KG1 (cell line): ENCODE measurements at places on chromosomes 4 and X.

DNA sequence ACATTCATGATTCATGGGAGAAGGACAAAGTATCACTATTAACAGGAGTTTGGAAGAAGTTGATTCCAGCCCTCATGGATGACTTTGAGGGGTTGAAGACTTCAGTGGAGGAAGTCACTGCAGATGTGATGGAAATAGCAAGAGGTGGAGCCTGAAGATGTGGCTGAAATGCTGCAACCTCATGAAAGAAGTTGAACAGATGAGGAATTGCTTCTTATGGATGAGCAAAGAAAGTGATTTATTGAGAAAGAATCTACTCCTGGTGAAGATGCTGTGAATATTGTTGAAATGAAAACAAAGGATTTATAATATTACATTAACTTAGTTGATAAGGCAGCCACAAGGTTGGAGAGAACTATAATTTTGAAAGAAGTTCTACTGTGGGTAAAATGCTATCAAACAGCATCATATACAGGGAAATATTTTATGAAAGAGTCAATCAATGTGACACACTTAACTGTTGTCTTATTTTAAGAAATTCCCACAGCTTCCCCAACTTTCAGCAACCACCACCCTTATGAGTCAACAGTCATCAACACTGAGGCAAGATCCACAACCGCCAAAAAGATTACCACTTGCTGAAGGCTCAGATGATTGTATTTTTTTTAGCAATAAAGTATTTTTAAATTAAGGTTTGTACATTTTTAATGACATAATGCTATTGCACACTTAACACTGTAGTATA lies 302.6 kb downstream of the CBLL2 start:
- no peak for DNase-seq

DNA sequence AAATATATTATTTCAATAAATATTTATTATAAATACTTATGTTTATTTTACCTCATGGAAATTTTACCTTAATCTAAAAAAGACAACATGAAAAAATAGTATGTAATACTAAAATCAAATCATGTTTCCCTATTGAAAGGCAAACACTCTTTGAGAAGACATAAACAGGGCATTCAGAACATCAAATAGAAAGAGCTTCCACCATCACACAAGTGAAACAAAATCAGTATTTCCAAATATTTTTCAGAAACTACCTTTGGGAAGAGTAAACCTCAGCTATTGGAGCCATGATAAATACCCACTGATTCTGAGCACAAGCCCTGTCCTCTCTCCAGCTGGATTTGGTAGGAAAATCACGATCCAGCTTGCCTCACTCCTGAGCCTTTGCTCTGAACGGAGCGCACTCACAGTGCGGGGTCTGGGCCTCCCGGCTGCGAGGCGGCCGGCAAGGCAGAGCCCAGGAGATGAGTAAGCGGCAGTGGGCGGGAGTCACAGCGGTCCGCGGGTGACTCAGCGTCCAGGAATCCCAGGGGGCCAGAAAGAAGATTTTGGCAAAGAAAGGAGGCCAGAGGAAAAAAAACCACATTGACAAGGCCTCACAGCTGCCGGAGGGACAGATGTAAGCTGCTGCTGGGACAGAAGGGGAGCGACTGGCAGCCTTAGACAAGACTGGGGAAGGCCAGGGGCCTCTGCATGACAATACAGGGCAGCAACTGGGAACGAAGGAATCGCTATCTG lies 14.7 kb upstream of the ANXA5 start:
- no peak for DNase-seq

DNA sequence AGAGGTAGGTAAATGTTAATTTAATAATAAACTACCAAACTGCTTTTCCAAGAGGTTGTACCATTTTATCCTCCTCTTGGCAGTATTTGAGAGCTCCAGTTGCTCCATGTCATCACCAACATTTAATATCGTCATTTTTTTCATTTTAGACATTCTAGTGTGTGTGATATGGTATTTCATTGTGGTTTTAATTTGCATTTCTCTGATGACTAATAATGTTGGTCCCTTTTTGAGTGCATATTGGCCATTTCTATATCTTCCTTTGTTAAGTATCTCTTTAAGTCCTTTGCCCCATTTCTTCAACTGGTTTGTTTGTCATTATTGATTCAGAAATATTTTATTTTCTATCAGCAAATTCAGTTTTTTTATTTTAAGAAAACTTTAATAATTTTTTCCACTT lies 88.8 kb downstream of the MAPK10 start:
- DNase-seq: no peak

- DNase-seq: no peak
Measured at GRCh38 chr4:70367813-70368212, 7.3 kb downstream of the SMR3A start.

DNA sequence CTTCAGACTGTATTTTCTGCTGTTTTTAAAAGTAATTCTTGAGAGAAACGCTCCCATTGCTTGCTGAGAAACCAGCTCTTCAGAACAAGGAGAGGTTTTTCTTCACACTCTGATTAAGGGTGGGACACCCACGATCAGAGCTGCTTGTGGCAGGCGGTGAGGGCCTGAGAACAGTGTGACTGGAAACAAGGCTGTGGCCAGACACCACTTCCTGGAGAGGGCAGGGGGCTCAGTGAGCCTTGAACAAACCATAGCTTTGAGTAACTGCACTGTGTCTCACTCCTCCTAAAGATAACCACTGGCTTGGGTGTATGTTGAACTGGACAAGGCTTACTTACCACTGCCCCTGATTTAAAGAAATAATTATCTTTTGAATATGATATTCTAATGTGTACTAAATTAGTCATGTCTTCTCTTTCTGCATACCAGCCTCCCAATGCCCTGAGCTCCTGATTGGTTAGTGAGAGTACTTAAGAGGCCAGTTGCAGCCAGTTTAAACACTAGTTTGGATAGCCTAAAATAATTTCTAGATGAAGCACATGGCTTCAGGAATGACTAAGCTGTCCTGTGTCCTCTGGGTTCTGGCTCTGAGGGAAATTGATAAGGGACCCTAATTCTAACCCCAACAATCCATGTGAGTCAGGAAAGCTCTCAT lies 3.7 kb upstream of the GPR82 start:
- DNase-seq: no peak

GRCh38 chr4:113636877-113637276 lies 124.7 kb downstream of the CAMK2D start:
- DNase-seq: peak; percentile 62

GRCh38 chrX:17597836-17598439 lies 139.4 kb upstream of the SCML1 start:
- no peak for DNase-seq

DNA sequence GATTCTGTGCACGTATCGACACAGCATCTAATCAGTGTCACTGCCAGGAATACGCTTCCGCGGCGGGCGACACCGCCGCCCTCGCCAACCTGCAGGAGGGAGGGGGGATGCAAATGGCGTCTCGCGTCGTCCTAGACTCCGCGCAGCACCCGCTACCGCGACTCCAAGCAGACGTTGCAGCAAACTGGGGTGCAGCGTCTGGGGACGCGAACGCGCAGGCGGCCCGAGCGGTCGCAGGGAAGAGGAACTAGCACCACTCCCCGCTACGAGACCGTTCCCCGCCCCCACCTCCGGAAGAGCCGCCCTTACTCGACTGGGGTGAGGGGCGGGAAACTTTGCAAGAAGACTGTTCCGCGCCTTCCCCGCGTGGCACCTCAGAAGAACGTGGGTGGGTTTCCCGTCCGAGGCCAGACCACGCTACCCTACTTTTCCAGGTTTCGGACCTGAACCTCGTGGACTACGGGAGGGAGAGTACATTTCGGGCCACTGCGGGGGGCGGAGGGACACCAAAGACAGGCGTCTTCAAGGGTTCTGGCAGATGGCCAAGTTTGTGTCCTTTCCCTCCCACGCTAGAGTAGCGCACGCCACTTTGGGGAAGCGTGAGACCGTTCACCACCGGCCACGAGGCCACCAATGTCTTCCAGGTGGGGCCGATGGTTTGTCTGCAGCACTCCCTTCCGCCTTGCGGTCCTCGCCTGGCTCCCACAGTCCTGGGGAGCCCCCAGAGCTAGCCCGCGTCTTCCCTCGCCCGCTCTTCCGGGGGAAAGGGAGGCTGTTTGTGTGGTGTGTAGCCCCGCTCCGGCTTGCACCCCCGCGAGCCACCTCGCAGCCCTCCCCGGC lies 78.0 kb upstream of the BCOR start:
- peak; percentile 41 for DNase-seq

DNA sequence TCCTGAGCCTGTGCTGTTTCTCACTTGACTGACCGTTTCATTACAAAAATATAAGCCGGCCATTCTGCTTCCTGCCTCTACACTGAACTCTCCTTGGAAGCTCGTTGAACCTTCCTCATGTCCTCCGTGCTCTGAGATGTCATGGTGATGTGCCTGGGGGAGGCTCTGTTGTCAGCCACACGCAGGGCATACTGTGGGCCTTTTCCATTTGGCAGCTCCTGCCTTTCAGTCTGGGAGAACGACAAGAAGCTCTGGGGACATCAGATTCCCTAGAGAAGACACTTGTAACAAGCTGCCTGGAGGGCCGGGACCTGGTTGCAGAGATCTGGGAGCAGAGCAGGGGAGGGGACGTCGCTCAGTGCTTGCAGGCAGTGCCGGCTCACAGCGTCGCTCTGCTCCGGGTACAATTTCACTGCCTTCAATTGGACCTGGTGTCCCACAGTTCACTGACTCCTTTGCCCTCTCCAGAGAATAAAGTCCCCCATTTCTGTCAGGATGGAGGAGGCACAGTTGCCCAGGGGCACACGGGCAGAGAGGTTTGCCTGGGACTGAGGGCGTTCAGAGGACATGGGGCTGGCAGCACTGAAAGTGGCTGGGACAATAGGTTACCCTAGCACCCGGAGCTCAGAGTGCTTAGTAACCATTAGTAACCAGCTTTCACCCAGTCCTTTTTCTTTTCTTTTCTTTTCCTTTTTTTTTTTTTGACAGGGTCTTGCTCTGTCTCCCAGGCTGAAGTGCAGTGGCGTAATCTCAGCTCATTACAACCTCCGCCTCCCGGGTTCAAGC lies 19.1 kb upstream of the MECP2 start:
- DNase-seq: no peak

DNA sequence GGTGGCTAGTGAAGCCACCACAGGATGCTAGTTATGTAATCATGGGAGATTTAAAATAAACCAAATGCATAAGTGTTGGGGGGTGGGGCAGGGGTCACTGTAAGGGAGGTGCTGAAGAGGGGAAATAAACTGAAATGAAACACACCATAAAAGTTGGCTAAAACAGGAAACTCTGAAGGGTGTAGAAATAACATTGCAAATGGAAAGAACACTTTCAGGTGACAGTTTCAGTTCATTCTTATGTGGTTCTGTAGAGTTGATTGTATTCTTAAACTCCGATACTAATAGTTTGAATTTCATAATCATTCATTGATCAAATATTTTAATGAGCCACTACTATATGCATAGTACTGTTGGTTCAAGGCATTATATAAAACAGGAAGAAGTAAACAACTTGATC lies 80.1 kb downstream of the HDAC8 start:
- DNase-seq: no peak

DNA sequence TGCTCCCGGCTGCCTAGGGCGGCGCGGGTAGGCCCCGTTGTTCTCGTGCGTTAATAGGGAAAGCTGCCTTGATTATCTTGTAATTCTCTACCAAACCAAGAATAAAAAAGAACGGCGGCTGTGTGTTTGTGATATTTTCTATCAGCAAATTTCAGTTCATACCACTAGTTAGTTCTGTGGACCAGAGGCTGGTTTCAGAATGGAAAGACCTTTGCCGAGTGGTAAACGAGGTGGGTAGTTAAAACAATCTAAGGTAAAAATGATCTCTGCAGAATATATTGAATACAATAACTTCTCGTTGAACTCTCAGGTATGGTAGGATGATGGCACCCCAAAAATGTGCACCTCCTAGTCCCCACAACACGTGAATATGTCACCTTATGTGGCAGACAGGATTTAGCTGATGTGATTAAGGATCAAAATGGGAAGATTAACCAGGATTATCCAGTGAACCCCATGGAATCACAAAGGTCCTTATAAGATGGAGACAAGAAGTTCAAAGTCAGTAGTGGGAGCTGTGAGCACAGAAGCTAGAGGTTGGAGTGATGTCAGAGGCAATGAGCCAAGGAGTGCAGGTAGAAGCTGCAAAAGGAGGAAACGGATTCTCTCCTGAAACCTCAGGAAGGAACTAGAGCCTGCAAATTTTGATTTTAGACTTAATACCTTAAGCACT lies 574 bp upstream of the CFAP97 start:
- DNase-seq: no peak

- DNase-seq: no peak
Measured at GRCh38 chr4:25346913-25347312, 30.1 kb upstream of the ANAPC4 start.

- DNase-seq: no peak
Measured at GRCh38 chr4:153943738-153944415, 155.0 kb upstream of the SFRP2 start.

DNA sequence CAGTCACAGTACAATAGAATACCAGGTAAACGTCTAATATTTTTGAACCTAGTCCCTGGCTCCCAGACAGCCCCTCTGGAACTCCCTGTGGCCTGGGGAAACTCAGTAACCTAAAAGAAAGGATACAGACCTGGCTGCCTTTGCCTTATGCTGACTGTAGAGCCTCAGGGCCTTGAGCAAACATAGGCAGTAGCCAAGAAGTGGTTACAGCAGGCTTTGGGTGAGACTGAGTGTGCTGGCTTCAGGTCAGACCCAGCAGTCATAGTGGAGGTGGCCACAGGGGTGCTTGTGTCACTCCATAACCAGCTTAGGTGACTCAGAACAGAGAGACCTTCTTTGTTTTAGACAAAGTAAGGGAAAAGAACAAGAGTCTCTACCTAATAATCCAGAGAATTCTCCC lies 141.8 kb upstream of the PRDX4 start:
- no peak for DNase-seq

- DNase-seq: no peak
Measured at GRCh38 chrX:133249266-133250058, 31.3 kb upstream of the TFDP3 start.

DNA sequence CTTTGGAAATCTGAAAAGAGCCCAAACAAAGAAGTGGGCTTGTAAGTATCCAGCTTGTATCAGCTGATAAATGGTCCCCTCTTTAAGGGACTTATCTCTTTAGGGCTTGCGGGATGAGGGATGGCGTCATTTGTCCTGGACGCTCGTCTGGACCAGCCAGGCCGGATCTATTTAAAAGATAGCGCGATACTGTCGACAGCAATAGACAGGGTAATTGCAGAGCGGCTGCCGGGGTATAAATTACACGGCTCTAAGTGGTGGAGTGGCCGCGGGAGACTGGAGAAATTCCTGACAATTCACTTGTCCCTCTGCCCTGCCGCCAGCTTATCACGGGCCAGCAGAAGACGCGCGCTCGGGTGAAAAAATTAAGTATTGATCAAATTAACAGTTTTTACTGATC lies 90.7 kb downstream of the FAM53A start:
- no peak for DNase-seq

GRCh38 chr4:101282076-101282844 lies 65.1 kb downstream of the PPP3CA start:
- DNase-seq: peak; percentile 16
